ENCODE measurements at places on chromosomes 12 and 14.

- DNase-seq, result no peak
Measured at GRCh38 chr14:103770902-103771301, 55.3 kb downstream of the ZFYVE21 start.

DNA sequence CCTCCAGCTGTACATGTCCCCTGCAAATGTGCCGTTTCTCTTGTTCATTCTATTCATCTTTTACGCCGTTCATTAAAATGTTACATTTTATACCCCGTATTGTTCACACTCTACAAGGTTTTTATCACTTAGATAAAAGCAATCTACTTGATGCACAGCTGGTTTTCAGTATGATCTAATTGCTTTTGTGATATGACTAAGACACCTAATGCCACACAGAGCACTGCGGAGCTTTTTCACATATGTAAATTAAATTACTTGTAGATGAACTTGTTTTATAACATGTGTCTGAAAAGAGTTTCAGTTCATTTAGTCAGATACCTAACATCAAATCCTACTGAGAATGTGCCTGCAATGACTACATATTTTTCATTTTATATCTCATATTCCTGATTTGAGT, 40.9 kb upstream of the RERGL start:
- DNase-seq, result no peak

GRCh38 chr12:45326358-45326975, 110.6 kb downstream of the ANO6 start:
- DNase-seq, result no peak

- no peak for DNase-seq
Measured at GRCh38 chr12:124553862-124554428, 13.5 kb downstream of the NCOR2 start.

- peak; percentile 18 for DNase-seq
Measured at GRCh38 chr14:91244501-91244901, at the start of gene GPR68. Gene GPR68 (minus strand): TSS chr14:91244704. CDS start chr14:91235050, 9,654 bp downstream.
